ENCODE measurements at places on chromosomes 5 and 9.

DNA sequence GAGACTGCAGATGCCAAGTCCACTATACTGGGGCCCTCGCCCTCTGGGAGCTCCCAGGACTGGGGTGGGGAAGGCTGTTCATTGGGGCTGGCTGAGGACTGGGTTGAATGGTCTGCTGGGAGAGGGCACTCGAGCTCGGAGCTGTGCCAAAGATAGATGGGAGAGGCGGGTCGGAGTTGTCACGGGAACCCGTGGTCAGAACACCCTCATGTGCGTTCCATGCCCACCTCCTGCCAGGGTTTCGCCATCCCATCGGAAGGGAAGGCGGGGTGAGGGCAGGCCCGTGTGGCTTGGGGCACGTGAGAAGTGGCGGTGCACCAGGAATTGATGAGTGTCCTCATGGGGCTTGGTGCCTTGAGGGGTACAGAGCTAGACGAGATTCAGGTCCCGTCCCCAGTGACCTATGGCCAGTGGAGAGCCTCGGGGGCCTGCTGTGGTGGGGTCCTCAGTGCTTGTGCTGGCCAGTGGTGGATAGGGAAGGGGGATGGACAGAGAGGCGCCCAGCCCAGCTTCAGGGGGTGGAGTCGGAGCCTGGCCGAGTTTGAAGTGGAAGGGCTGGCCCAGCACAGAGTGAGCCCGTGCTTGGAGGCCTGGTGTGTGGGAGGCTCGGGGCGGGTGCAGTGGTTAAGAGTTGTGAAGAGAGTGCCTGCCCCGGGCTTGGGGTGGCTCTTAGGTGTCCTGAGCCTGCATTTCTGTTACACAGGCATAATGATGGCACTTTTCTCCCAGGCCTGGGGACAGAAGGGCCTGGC is 4.3 kb downstream of the CACFD1 start:
- no peak for DNase-seq

- DNase-seq: no peak
These were observed 72.0 kb downstream of the ZFAND5 start for GRCh38 chr9:72292874-72293607.

GRCh38 chr5:18607570-18607969 is 973.3 kb downstream of the TAF11L14 start:
- no peak for DNase-seq

- DNase-seq: no peak
These were observed 4.4 kb upstream of the SMIM3 start for GRCh38 chr5:150774145-150774544.

- no peak for DNase-seq
These were observed 155.0 kb downstream of the TMEM167A start for GRCh38 chr5:82922086-82922734.

- no peak for DNase-seq
These were observed 10.8 kb downstream of the GFRA3 start for GRCh38 chr5:138263581-138263980.

GRCh38 chr5:132887283-132887682 is 13.8 kb downstream of the LEAP2 start:
- no peak for DNase-seq

DNA sequence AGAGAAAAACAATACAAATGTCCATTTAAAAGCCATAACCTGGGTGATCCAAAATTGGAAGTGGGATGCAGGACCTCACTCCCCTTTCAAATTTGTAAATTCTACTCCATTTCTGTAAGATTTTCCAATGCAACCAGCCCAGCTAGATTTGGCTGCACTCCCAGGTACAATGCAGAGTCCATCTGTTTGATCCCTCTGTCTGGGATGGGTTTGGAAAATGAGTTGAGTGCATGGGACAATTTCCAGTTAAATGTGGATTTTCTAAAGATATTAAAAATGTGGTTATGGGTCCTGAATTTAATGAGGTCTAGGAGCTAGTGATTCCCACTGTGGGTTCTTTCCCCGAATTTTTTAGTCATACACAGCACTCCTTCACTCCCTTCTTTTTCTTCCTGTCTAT is 104.0 kb upstream of the ATP10B start:
- DNase-seq: no peak
